ENCODE measurements at places on chromosomes 4 and X.

- no peak for DNase-seq
These were observed 61.2 kb downstream of the NDNF start for GRCh38 chr4:121011138-121011537.

DNA sequence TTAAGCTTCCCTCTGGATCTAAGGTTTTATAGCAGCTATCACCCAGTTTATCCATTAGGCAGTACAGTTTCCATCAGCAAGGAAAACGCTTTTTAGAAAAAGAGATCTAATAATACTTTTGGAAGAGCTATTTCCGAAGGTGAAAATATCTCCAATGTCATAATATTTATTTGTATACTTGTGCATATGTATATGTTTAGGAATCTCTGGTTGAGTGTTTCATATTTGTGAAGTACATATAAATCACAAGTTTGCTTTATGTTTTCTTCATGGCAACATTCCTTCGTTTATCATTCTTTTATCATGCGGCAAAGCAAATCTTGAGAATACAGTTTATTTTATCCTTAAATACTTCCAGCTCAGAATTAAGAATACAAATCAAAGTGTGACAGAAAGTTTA is 6.2 kb upstream of the PCDH18 start:
- no peak for DNase-seq

DNA sequence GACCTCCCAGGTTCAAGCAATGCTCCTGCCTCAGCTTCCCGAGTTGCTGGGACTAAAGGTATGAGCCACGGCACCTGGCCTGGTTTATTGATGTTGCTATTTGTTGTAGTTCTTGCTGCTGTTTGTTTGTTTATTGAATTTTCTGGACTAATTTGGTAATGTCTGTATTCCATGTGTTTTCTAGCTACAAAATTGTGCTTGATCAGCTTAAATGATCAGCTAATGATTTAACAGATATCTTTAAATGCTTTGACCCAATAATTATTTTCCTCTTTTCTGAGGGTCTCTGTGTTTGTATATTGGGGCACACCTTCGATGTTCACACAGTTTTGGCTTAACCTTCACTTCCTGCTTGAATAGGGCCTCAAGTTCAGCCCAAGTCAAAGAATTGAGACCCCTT is 488.1 kb upstream of the HTR2C start:
- no peak for DNase-seq

GRCh38 chr4:120314969-120315368 is 248.3 kb upstream of the MAD2L1 start:
- DNase-seq: no peak

GRCh38 chrX:10631416-10632145 is 11.2 kb upstream of the MID1 start:
- DNase-seq: no peak

- DNase-seq: no peak
These were observed 710.7 kb upstream of the FAM241A start for GRCh38 chr4:111434586-111434985.

GRCh38 chr4:90241008-90241407 is 113.8 kb downstream of the CCSER1 start:
- no peak for DNase-seq

- no peak for DNase-seq
These were observed at the start of gene SOWAHD for GRCh38 chrX:119757979-119758730. Gene SOWAHD, plus strand, starts transcription at chrX:119758588. Its CDS starts 80 bp downstream, at chrX:119758668.

DNA sequence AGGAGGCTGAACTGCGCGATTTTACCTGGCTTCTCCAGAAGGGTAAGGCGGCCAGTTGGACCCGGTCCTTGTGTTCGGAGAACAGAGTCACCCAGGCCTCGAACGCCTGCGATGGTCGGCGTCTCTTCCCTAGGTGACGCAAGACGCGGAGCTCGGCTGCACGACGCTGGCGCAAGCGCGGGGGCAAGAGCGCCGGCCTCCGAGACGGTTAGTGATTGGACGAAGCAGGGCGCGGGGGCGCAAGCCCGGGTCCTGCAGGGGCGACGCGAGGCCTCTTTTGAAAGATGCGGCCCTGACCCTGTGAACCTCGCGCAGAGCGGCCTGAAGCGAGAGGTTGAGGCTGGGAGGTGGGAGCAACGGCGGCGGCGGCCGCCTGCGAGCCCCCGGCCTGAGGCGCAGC is 428 bp downstream of the ADAD1 start:
- no peak for DNase-seq

GRCh38 chr4:48008021-48008596 is 8.4 kb downstream of the CNGA1 start:
- DNase-seq: no peak

DNA sequence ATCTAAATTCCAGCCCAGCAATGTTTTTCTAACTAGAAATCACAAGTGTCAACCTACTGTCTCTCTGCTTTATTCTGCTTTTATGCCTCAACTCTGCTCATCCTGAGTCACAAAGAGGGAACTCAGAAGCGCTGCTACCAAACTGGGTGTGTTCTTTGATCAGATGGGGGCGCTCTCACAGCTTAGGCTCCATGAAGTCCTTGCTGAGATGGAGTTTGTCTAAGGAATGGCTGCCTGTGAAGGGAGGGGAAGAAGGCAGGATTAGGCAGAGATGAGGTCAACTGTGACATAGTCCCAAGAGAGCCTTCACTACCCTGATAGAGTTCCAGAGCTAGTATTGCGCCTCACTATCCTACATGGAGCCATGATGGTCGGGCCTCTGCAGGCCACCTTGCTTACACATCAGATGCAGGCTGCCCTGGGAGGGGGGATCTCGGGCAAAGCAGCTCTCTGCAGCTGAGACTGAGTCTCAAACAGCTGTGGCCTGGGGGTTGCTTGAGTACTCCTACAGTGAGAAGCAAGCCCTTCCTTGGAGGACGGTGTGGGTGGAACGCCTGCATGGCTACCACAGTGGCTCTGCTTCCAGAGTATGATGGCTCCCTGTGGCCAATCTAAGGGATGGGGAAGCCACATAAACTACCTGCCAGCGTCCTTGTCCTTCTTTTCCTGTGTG is 219.9 kb downstream of the CCNG2 start:
- no peak for DNase-seq

DNA sequence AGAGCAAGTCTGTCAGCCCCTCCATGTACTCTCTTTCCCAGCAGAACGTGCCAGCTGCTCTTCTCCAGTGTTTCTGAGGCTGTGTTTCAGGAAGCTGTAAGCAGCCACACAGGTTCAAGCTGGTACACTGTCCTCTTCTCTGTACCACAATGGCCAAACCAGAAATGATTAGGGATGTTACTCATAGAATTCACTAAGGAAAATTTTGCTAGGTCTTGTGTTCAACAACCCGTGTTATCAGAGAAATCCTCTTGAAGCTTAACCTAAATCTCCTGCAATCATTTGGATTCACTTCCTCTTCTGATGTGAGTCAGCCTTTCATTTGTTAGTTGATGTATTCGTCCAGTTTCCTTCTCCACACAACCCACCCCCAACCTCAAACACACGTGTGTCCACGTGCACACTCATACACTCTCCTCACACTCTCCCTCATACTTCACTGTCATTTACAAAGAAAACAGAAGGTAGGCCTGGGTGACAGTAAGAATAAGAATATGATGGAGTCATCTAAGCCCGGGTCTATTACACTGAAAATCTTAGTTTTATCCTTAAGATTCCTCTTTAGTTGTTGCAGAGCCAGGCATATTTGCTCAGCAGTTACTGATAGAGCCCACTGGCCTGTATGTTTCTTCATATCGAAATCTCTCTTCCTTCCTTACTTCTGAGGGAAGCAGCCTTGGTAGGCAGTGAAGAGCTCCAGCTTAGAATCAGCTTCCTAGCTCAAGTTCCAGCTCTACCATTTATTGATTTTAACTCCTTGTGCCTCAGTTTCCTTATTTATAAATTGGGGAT is 63.4 kb downstream of the DCUN1D4 start:
- DNase-seq: no peak

- no peak for DNase-seq
These were observed 121.9 kb upstream of the SMIM10 start for GRCh38 chrX:134868771-134869495.

DNA sequence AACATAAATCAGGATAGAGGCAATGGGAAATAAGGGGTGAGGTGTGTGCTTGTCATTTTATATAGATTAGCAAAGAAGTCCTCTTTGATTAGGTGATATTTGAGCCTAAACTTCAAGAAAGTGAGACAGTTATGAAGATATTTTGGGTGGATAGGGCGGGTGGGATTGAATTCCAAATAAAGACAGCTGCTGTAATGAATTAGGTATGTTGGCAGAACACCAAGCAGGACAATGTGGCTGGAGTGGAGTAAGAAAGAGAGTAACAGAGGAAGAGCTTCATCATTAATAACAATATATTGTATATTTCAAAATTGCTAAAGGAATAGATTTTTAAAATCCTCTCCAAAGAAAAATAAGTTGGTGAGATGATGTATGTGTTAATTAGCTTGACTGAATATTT is 91.0 kb upstream of the CENPE start:
- DNase-seq: no peak

DNA sequence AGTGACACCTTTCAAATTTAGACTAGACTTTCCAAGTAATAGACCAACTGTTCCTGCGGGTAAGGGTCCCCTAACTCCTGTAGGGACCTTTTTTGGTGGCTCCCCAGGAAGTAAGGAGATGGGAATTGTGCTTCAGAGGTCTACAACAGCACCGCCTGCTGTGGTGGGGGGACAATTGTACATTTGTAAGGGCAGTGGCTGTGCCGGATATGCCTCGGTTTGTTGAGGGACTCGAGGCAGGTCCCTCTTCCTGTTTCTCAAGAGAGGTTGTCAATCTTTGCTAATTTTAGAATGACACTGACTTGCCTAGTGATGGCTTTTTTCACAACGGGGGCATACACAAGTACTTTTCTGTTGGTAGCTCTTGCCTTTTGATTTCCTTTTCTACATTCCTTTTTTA is 15.5 kb upstream of the HSD17B11 start:
- DNase-seq: no peak

DNA sequence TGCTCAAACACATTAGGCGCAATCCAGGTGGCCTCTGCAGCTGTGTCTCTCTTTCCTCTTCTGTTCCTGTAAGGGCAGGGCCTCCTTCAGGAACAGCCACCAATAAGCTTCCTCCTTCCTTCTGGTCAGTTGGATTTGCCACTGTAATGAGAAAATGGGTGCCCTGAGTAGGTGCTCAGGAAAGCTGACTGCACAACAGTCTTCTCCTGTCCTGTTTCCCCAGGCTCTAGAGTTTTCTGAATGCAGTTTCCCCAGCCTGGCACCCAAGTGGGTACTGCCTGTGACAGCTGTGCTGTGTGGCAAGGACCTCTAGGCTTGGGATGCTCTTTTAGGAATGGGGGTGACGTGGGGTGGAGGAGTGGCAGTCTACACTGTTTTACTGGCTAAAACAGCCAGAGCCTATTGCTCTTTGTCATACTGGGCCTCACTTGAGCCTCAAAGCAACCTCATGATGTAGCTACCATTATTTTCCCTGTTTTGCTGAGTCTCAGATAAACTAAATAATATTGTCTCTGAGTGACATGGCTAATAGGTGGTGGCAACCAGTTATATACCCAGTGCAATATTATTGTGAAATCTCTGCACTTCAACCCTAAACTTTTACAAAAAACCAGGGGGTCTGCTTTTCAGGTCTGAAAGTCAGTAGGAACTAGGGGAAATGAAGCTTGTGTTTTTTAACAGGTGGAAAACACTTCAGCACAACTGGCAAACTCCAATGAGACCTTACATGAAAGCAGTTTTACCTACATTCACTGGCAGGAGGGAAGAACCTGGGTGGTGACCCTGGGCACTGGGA is 1.2 kb downstream of the CXCL2 start:
- no peak for DNase-seq

GRCh38 chr4:151801547-151802516 is 41.0 kb upstream of the GATB start:
- DNase-seq: peak; percentile 6

DNA sequence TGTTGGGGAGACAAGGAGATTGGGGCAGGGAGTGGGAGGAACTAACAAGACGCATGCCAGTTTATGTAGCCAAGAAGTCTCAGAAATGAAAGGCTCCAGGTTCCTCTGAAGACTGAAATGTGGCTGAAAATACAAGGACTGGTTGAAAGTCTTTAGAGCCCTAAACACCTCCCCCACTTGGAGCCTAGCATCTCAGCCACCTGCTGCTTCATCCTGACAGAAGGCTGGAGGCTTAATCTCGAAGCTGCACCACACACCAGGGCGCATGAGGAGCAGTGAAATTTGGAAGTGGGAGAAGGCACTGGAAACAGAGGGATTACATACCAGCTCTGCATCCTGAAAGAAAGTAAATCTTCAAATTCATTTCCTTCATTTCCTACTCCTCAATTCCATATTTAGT is 160.7 kb upstream of the FTHL17 start:
- no peak for DNase-seq
